GM12891 (cell line): ENCODE measurements at places on chromosomes 13 and 19.

DNA sequence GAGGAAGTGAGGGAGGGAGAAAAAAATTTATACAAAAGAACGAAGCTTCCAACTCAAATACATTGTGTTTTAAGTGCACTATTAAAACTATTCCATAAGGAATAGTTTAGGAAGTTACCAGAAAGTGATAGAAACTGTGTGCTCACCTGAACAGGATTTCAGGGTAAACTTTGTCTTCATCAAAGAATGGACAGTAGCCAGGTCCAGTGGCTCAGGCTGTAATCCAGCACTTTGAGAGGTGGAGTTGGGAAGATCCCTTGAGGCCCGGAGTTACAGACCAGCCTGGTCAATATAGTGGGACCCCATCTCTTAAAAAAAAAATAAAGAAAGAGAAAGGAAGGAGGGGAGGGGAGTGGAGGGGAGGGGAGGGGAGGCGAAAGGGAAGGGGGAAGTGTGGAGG, 13.0 kb upstream of the CDADC1 start:
- DNase-seq: no peak

DNA sequence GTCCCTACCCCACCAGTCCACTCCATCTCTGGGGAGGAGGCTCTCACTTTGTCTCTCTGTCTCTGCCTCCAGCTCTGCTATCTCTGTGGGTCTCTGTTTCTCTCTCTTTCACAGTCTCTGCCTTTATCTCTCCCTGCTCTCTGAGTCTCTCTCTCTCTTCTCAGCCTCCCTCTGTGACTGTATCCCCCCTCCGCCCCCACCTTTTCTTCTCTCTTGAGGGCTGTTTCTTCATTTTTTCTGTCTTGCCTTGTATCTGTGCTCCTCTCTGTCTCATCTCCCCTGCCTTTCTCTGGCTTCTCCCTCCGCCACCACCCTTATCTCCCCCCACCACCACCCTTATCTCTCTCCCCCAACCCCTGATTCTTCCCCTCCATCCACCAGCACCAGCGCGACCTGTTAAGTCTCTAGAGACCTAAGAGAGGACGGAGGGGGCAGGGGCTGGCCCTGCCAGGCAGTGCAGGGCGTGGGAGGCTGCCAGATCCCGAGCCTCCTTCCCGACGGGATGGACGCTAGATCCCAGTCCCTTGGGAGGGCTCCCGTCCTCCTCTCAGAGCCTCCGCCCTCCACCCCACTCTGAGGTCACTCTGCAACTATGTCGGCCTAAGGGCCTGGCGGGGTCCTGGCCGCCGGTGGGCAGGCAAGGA, 1.0 kb downstream of the AXL start:
- DNase-seq: no peak

GRCh38 chr13:95323930-95324662, 22.8 kb upstream of the ABCC4 start:
- no peak for DNase-seq

DNA sequence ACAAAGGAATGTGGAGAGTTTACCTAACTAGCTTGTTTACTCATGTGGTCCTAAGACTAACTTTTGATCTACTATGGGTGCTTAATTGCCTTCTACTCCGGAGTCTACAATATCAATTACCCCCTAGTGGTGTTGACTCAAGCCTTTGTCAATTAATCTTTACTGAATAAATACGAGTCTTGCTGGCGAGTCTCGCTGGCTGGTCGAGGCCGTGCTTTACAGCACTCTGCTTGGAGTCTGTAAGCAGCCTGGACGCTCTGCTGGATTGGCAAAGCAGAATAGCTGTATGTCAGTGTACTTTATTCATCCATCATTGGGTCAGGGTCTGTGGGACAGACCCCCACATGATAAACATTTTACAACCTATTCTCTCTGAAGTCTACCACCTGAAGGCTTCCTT, 9.9 kb upstream of the SPART start:
- no peak for DNase-seq

DNA sequence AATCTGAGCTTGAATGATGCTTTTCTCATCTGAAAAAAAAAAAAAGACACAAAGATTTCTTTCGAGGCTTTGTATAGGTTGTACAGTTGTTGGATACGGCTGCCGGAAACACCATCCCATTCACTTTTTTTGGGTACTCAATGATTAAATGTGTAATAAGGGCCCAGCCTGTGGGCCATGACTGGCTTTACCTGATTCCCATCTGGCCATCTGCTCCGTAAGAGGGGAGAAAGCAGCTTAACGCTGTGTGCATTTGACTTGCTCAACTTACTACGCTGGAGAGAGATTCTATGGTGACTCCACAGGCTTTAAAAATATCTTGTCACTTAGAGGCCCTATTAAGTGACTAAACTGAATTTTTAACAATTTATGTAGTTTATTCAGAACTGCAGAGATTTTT, 731 bp downstream of the ZNF558 start:
- no peak for DNase-seq
